ENCODE measurements at places on chromosomes 1 and 21.
A peak's percentile ranks its signal among the peaks of the same experiment; 100 is the strongest.

GRCh38 chr21:23507501-23507900 lies 2099.8 kb downstream of the MRPL39 start:
- DNase-seq, result no peak

DNA sequence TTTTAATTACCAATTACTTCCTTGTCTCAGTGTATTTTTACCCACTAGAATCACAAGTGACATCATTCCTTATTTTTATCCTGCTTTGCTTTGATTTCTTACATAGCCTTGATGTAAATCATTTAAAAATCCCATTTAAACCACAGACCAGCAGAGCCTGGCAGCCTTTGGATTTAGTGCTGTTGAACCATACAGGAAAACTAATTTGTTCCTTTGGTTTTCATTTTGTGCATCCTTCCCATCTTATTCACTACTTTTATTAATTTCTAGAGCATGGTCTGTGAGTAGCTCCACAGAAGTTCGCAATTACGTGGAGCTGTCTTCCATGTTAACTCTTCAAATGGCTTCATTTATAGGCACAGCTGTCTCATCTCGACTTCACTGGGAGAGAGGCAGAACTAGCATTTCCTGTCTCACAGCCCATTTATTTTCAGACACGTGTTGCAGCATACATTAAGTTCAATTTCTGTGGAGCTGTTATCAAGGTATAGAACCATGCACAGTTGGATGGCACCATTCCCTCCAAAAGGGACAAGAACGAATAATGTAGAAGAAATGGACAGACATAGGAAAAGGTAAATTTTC lies 235.3 kb downstream of the MRPL39 start:
- DNase-seq, result no peak

DNA sequence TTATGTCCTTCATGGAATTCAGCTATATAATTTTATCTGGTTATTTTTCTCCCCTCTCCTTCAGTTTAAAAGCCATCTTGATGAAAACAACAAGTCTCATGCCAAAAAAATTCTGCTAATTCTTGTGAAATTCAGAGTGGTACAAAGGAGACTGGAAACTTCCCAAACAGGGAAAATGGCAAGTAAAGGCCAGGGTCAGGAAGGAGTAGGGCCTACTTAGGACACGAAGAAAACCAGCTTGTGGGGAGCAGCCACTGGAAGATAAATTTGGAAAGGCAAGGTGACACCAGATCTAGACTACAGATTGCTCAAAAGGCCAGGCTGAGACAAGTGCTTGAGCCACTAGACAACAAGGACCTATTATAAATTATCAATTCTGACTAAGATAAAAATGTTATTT lies 6.4 kb downstream of the TSTD1 start:
- no peak for DNase-seq

DNA sequence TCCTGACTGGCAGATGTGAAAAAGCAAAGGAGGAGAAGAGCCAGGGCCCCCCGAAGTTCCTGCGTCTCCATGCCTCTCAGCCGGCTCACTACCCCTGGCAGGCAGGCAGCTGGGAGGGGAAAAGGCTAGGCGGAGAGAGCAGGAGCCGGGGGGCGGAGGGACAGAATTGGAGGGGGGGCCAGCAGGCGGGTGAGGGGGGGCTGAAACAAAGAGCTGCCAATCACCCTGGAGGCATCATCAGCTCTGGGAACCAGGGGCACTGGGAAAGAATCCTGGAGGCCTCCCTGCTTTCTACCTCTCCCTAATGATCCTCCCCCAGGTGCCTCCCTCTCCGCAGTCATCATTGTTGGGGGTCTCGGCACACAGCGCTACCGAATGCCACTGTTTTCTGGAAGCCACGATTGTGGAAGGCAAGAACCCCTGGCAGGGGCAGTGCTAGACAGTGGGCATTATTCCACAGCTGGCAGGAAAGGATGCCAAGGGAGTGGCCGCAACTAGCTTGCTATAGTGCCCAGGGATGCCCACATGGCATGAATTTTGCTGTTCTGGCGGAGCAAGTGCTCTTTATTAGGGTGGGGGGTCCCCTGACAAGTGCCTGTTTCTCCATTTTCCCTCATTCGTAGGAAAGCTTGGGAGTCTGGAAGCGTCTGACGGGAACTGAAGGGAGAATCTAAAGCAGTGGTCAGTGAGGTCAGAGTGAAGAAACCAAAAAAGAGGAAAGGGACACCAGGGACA lies at the start of gene THBS3:
TSS of gene THBS3 (minus strand) at position 92 of the 735 bp plus-strand sequence. CDS start at position 71, 21 bp downstream.
- DNase-seq, result no peak

DNA sequence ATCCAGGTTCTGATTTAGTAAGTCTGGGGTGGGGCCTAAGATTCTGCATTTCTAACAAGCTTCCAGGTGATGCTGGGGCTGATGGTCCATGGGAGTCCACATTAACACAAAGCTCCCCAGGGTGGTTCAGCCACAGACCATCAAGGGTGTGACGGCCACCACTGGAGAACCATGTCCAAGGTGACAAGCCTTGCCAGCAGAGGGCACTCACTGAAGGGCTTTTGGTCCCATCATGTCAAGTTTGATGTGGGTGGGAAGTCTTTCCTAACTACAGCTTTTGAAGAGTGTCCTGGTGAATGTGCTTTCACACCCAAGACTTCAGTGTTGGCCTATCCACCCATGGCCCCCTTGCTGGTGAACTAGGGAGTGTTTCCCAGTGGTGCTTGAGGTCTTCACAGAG lies 67.1 kb downstream of the UBE2T start:
- peak; percentile 30 for DNase-seq

DNA sequence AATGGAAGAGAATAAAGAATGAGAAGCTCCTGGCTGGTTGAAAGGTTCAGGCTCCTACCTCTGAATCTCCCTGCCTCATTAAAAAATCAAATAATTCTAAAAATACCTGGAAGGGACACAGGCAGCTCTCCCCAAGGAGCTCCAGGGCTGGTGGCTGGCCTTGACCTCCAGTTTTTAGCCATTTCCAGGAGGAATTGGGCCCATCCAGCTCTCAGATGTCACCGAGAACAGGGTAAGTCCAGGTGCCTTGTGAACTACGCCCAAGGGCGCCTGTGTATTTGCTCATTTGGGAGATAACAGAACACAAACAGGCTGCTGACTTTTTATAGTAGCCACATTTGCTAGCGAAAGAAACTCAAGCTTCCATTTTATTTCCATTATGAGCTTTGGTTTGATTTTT lies 321.0 kb upstream of the C1orf174 start:
- no peak for DNase-seq

DNA sequence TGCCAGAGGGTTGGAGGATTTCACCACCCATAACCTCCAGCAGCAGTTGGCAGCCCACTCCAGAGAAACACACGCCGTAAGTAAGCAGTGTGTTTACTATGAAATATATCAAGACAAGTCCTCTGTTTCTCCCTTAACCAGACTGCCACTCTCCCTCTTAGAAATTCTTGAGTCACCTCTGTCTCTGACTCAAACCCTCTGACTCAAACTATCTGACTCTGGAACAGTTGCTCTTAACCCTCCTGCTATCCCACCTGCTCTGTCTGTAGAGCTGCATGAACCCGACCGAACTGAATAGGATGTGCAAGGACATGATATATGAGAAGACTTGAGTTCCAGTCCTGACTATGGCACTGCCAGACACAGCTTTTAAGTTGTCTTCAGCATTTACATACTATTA lies 14.1 kb downstream of the INPP5B start:
- peak; percentile 33 for DNase-seq

DNA sequence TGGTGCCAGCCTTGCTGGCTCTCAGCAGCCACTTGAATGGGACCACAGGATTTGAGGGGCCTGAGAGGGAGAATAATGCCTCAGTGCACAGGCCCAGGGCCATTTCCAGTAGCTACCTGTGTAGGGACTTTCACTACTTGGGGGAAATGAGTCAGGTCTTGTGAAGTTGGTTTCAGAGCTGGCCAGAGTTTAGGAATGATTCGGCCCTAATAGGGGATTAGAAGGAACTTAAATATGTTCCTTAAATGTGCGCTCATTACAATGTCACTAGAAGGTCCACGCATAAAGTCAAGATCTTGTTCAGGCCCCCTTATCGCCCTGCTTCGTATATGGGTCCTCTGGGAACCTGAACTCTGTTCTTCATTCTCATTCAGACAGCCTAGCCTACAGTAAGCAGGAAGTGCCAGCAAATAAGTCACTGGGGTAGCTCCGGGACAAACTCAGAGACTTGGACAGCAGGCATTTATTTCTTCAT lies 5.6 kb upstream of the AKR1A1 start:
- peak; percentile 49 for DNase-seq

DNA sequence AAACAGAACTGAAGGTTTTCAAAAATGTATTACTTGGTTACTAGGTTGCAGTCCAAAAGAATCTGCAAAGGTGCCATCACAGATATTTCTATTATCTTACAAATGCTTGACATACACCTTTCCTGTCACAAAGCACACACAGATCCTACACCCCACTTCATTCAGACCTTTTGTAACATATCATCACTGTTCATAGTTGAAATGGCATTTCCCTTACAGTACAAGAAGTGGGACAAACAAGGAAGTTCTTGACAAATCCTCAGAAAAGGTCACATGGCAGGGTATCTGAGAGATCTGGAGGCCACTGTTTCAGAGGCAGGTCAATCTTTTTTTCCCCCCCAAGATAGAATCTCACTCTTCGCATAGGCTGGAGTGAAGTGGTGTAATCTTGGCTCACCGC lies 21.3 kb downstream of the TOR1AIP2 start:
- DNase-seq, result no peak

DNA sequence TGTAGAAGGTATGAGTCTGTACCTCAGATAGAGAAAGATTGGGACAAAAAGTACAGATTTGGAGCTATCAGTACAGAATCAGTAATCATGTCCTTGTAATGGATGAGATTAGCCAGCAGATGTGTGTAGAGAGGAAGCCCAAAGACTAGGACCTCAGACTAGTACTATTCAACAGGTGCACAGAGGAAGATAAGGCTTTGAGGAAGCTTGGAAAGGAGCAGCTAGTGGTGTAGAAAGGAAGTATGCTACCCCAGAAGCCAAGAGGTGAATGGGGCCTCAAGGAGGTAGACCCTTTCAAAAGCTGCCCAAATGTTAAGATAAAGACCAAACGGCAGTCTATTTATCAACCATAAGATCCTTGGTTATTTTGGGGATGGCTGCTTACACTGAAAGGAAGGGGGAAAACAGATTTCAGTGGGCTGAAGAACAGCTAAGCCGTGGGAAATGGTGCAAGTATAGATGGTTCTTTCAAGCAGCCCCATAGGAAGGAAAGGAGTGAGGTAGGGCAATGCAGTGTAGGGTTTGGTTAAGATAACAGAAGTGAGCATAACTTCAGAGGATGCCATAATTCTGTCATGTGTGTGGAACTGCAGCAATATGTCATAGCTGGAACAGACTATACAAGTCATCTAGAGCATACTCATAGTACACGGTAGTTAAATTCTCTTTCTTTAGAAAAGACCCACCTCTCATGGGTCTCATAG lies 221.7 kb downstream of the HHIPL2 start:
- DNase-seq, result no peak

GRCh38 chr1:8947127-8947691 lies 1.5 kb downstream of the CA6 start:
- DNase-seq, result peak; percentile 87

GRCh38 chr1:233299450-233299849 lies 3.9 kb upstream of the PCNX2 start:
- DNase-seq, result no peak

- DNase-seq, result no peak
Observed at GRCh38 chr1:10901091-10901890, 104.8 kb upstream of the CASZ1 start.

DNA sequence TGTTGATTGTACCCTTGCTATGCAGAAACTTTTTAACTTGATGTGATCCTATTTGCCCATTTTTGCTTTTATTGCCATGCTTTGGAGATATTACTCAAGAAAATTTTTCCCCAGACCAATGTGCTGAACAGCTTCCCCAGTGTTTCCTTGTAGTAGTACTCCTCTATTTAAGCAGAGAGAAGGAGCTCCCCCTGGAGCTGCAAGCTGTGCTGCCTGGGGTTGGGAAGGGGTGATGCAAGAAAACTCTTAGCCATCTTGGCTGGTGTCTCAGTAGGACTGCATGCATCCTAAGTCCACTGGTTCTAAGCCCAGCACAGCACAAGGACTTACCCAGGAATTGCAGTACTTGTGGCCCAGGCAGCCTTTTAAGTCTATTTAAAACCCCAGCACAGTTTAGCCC lies 121.6 kb downstream of the NTMT2 start:
- DNase-seq, result no peak

DNA sequence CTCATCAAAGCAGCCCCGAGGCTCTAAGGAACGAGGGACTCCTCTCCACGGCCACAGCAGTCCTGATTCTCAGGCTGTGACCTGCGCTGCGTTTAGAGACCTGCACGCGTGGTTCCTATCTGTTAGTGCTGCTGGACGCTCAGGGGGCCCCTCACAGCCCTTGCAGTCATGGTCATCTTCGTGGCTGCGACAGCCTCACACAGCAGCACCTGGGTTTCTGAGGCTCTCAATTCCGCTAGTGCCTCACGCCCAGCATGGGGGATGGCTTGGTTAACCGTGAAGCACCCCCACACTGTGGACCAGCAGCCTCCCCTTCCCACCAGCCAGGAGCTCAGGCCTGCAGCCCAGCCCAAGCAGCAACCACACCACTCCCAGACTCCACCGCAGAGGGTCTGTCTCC lies 7.8 kb downstream of the MORN1 start:
- DNase-seq, result no peak

DNA sequence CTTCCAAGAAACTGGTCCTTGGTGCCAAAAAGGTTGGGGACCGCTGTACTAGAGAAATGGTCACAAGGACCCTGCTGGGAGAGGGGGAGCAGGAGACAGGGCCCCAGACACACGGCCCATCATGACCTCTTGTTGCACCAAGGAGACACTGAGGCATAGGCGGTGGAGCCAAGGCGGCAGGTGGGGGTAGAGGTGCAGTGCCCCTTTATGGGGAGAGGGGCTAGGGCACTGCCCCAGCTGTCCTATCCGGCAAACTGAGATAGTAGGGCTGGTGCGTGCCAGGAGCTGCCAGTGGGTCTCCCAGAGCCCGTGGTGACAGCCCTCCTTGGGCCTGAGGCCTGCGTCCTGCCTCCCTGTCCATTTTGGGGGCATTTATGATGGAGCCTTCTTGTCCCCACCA lies 20.3 kb downstream of the TNNT2 start:
- no peak for DNase-seq
